Hematopoietic multipotent progenitor cell treated with erythropoietin and hydrocortisone succinate and interleukin-3 and kit ligand, for 6 days (in vitro differentiated cells): ENCODE measurements at places on chromosomes 16 and 17.

- DNase-seq: no peak
Measured at GRCh38 chr16:52089476-52089875, 457.5 kb downstream of the TOX3 start.

DNA sequence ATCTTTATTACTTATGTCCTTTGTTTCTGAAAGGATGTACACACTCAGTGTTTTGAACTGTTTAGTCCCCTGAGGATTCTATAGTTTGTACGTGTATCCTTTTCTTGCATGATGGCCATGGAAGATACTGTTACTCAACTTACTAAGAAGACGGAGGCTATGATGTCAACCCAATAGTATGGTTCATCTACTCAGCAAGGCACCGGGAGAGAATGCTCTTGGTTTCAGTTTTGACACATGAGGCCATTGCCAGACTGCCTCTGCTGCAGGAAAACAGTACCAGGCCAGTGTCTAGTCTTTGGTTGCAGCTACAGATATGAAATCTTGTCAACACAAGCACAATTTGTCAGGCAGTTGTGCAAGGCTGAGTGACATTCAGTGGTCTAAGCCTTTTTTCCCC, 134.5 kb downstream of the MRTFB start:
- no peak for DNase-seq

GRCh38 chr16:693766-694165, 3.6 kb upstream of the WDR24 start:
- DNase-seq: no peak

GRCh38 chr17:5902181-5903140, 167.7 kb upstream of the WSCD1 start:
- DNase-seq: no peak

DNA sequence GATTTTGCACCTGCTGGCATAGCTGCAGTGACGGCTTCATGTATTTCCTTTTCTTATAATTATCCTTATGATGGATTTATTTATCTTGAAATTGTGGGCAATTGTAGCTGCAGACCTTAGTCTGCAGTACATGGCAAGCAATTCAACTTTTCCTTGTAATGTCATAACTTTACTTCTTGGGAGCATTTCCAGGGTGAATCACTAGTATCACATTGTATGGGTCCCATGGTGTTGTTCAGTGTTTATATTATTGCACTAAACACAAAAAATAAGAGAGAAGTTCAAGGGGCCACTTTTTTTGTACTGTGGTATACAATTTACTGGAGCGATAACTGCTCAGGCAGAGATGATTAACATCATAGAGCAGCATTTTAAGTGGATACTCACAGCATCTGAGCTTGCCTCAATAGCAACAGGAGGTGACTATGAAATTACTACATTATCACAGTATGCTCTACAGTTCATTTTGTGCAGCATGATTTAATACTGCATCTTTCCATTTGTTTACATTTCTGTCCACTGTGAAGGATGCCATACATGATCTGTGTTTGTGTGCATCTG, 169.5 kb downstream of the STX8 start:
- no peak for DNase-seq

DNA sequence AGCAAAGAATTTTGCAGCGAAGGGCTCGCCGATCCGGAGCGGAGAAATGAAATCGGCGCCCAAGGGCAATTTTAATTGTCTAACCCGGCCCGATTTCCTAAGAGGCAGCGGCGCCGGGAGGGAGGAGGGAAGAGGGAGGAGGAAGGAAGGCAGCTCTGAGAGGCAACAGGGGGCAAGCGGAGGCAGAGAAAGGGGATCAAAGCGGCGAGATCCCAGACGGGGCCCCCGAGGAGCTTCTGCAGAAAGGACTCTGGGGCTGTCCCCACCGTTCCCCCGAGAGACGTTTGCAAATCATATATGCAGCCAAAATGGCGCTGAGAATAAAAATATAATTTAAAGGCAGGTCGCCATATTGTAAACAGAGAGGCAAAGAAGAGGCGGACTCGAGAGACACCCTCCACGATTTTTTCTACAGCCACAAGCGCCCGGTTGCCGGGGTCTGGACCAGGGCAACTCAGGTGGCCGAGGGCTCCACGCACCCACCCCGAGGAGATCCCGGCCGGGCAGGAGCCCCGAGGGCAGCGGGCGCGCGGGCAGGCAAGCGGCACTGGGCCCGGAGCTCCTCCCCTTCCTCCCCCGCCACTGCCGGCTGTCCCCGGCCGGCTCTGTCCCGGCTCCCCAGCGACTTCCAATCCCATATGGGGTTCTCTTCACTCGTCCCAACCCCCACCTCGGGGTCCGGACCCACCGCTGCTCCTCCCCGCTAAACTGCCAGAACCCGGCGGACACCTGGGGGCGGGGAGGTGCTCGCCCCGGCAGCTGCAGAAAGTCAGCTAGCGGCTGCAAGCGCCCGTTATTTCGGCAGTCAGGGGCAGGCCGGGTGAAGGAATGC, 1.9 kb downstream of the PHF12 start:
- DNase-seq: peak; percentile 59

DNA sequence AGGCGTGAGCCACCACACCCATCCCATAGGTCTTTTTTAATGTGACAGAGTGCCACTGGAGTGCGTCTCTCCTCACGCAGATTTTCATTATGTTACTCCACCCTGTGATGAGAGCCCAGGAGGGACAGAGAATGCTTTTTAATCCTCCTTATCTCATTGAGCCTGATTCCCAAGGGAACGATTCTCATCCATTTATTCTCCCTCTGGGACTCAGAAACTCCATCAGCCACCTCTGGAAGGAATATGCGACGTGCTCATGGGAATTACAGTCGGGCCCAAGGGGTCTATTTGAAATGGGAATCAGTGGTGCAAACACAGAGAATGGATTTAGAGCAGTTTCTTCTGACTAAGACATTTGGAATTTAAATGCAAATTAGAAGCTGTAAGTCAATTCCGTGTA, 155.9 kb upstream of the HSBP1 start:
- DNase-seq: no peak

- no peak for DNase-seq
Measured at GRCh38 chr16:81714583-81714982, 64.5 kb upstream of the PLCG2 start.

DNA sequence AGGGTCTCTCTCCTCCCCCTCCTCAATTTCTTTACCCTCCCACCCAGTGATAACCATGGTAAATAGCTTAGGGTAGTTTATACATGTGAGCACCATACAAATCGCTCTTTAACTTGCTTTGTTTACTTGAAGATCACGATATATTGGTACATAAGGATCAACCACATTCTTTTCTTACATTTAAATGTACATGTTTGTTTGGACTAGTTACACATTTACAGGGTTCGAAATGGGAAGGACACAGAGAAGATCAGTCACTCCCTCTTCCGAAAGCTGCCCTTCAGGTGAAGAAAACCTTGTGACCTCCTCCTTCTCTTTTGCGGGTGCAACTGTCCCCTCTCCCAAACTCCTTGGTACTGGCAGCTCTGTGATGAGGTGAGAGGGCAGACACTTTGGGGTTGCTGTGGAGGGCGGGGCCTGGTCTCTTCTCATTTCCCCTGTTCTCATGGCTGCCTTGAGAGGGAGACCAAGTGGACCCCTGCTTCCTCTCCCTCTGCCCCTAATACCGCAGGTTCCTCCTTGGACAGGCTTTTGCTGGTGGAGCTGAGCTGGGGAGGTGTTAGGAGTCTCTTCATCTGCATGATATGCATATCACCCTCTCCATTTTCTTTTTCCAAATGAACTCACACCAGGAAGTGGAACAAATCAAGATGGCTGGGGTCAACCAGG, 4.7 kb upstream of the PIK3R6 start:
- peak; percentile 42 for DNase-seq

- peak; percentile 57 for DNase-seq
Measured at GRCh38 chr17:78231991-78232858, 794 bp downstream of the TMEM235 start.

- DNase-seq: no peak
Measured at GRCh38 chr16:50900391-50900942, 158.6 kb downstream of the CYLD start.

DNA sequence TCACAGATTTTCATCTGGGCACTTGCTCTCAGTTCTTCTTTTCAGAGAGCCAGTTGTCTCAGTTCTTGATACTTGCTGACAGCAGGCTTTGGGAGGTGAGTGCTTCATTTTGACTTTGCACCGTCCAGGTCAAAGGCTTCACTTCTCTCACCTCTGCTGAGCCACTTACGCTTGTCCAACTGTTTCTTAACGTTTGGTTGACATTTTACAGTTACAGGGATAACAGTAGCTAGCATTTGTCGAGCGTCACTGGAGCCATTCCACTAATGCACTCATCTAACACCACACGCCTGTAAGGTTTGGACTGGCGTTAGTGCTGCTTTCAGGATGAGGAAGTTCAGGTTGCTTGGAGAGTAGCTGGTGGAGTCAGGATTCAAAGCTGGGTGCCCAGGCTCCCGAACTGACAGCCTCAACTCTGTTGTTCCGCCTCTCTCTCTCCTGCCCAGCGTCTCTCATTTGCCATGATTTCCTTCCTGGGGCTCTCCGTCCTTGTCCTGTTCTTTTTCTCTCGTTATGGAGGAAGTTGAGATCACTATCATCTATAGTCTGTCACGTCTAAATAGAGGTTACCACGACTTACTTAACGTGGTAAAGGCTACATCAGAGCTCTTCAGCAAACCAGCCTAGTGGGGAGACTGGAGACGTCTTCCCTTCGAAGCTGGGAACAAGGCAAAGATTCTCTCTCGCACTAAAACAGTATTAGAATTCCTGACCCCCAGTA, 220.8 kb downstream of the RPTOR start:
- DNase-seq: peak; percentile 37

- peak; percentile 11 for DNase-seq
Measured at GRCh38 chr16:84348386-84348888, 19.9 kb upstream of the ATP2C2 start.

DNA sequence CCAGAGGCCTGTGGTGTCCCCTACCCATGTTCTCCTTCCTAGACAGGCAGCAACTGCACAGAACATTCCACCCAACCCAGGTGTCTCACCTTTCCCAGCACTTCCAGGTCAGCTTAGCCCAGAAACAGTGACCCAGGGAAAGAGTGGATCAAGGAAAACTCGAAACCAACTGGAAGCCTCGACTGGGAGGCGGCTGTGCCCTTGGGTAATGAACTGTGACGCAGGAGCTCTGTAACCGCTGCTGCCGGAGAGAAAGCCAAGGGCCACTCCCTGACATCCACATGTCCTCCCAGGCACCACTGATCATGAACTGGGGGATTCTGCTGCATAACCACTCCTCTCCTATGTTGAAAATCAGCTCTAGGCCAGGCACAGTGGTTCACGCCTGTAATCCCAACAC, 34.4 kb downstream of the WDR59 start:
- no peak for DNase-seq

- peak; percentile 95 for DNase-seq
Measured at GRCh38 chr16:50696575-50697420, 3.4 kb downstream of the NOD2 start.

DNA sequence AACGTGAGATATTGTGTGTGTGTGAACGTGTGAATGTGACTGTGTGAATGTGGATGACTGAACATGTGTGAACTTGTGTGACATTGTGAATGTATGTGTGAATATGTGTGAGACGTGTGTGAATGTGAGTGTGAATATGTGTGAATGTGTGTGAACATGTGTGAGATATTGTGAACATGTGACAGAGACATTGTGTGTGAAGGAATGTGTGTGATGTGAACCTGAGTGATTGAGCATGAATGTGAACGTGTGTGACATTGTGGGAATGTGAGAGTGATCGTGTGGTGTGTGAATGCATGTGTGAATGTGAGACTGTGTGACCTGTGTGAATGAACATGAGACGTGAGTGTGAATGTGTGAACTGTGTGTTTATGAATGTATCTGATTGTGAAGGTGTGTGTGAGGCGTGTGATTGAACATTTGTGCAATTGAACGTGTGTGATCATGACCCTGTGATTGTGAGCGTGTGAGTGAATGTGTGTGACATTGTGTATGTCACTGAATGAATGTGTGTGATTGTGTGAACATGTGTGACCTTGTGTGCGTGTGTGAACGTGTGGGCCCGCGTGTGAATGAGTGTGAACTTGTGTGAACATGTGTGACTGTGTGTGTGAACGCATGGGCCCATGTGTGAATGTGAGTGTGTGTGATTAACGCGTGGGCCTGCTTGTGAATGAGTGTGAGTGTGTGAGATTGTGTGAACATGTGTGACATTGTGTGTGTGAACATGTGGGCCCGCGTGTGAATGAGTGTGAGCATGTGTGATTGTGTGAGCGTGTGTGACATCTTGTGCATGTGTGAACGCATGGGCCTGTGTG, 23.2 kb upstream of the GSE1 start:
- DNase-seq: no peak

DNA sequence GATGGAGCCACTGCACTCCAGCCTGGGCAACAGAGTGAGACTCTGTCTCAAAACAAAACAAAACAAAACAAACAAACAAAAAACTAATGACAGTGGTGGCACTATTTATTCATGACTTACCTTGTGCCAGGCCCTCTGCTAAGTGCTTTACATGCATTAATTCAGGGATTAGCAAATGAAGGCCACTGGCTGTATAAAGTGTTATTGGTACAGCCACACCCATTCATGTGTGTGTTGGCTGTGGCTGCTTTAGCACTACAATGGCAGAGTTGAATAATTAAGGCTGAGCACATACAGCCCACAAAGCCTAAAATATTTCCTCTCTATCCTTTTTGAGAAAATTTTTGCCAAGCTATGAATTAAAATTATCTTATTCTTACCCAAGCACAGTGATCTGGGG, 531.8 kb upstream of the CDH5 start:
- DNase-seq: no peak

DNA sequence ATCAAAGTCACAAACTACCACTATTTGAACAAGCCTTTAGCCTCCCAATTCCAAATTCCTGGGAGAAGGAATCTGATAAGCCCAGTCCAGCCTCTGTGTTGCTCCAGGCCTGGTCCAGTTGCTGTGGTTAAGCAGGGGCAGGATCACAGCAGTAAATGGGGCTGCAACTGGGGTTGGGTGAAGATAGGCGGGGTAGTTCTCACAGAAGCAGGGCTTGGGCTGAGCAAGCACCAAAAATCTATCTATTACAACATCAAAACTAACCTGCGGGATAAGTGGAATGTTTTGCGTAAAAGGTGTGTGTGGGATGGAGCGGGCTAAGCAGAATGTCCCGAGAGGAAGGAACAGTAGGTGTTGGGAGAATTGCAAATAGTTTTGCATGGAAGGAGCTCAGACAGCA, 23.0 kb upstream of the RNF135 start:
- DNase-seq: no peak

DNA sequence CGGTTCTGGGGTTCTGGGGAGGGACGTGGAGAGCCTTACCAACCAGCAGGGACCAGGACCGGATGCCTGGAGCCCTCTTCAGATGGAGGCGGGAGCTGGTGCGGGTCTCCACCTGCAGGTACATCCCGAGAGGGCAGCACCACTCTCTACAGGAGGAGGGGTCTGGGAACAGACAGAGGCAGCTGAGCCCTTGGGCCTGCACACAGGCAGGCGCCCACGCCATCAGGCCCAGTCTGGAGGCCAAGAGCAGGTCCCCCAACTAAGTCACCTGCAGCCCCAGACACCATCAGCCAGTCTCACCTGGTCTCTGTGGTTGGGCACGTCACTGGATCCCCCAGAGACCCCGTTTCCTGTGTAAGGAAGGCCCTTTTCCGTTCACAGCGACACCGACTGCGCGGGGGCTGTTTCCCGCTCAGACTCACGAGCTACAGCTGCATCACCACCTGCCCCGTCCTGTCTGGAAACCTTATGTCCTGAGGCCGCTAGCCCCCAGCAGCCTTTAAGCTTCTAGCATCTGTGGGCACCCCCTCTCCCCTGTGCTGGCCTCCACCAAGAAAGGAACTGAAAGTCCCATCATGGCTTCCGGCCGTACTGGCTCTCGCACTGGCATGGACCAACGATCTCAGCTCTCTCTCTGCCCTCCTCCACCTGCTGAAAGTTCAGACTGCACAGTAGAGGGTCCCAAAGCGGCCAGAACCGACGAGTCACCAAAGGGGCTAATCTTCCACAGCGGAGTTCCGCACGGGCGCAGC, 1.2 kb downstream of the CYBC1 start:
- DNase-seq: peak; percentile 52
